H9 (cell line): ENCODE measurements at places on chromosomes 7 and 10. TPM values are rescaled to one million over a fixed set of nuclear protein-coding genes. Genes with fewer than 3 reads are reported as not detected.

- H3K27me3 ChIP-seq, result no peaks in the 10 kb centered on the region
- H3K27ac ChIP-seq, result no peak overlapping the region
- no peak for DNase-seq
- H3K36me3 ChIP-seq, result no peaks in the 10 kb centered on the region
These were observed 108.5 kb downstream of the FAM107B start for GRCh38 chr10:14665865-14666857.

GRCh38 chr7:27156508-27156898, at the start of gene HOXA7:
Gene HOXA7, minus strand, starts transcription at chr7:27156675. Its CDS starts 130 bp downstream, at chr7:27156545.
- DNase-seq, result peak; percentile 80
- H3K4me1 ChIP-seq, result no peaks in the 10 kb centered on the region
- H3K4me3 ChIP-seq, result peak within 1 kb of the TSS; percentile 78
- H3K27ac ChIP-seq, result no peak within 1 kb of the TSS
- no peaks in the 10 kb centered on the region for H3K36me3 ChIP-seq

DNA sequence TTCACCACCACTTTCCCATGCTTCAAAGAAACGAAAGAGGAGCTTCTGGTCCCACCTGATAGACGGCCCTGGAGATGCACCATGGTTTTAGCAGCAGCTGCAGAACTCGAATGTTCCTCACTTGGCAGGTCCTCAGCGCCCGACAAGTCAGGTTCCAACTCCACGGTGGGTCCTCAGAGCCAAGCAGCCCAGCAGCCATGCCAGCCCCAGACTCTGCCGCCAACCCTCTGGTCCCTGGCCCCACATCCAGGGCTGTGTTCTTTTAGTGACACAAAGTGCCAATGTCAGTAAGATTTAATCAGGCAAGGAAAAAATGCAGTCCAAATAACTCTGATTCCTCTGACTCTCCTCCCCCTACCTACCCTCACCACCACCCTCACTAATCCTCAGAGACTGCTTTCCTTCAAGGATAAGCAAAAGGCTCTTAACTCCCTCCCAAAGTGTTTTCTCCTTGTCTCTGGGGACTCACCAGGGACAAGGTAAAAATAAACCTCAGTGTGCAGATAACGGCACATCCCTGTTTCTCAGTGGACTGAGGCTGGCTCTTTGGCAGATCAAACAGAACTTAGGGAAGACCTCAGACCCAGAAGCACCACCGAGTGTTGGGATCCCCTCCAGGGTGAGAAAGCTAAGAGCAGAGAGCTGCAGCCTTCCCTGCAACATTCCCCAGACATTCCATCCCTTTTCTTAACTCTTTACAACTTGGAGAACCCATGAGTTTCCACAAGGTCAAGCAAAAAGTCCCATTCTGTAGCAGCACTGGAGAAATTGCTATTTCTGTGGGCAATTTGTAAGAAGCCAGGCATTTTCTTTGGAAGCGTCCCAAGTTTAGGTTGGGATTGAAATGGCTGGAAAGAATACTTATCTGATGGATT, 358.9 kb downstream of the FRMD4A start:
- no peak overlapping the region for H3K27ac ChIP-seq
- DNase-seq, result no peak
- H3K4me1 ChIP-seq, result peaks cover 7% of the 10 kb centered on the region; the same call in 1 of the 2 replicates
- H3K4me3 ChIP-seq, result no peak overlapping the region
- no peaks in the 10 kb centered on the region for H3K27me3 ChIP-seq

GRCh38 chr7:108836256-108836655, 266.6 kb downstream of the DNAJB9 start:
- peaks cover 7% of the 10 kb centered on the region for H3K36me3 ChIP-seq
- H3K27me3 ChIP-seq, result no peaks in the 10 kb centered on the region
- H3K4me3 ChIP-seq, result no peak overlapping the region
- DNase-seq, result no peak
- H3K27ac ChIP-seq, result no peak overlapping the region

DNA sequence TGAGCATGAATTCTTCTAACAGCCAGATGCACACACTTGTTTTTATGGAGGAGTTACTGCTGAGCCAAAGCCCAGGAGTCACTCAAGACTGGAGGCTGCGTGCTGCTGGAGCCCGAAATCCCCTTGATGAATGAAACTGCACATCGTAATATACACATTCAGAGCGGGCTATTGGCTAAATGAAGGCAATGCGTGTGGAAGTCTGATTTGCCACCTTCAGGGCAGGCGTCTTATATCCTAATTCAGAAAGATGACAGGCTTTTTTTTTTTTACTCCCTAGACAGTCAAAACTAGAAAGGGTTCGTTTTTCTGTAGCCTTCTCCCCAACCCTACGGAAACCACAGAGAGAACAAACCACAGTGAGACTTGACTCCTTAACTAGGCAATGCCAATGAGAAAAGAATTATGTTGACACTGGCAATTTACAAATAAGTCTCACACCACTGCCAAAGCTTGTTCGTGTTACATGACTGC, 227.2 kb upstream of the KLF14 start:
- H3K36me3 ChIP-seq, result peaks cover 16% of the 10 kb centered on the region; the same call in 2 of the 3 replicates
- no peaks in the 10 kb centered on the region for H3K27me3 ChIP-seq
- no peak overlapping the region for H3K4me3 ChIP-seq
- no peak for DNase-seq
- no peak overlapping the region for H3K27ac ChIP-seq

DNA sequence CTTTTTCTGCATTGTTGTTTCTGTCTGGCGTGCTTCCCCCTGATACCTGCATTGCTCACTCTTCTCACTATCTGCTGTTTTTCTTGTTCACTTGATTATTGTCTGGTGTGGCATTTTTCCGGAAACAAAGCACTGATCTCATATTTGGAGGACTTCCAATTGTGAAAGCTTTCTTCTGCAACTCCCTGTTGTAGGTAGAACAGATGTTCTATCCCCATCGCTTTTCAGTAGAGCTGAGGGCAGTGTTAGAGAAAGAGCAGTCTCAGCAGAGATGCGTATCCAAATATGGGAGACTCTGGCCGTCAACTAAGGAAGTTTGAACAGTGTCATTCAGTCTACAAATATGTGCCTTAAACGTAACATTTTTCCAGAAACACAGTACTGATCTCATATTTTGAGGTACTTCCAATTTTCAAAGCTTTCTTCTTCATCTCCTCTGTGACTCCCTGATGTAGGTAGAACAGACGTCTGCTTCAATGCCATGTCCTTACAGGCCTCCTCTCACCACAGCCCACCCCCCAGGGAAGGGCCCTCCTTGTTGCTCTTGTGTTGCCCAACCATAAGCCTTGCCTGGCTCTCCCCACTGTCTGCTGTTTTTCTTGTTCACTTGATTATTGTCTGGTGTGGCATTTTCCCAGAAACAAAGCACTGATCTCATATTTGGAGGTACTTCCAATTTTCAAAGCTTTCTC, 27.1 kb upstream of the GJD4 start:
- H3K27me3 ChIP-seq, result no peaks in the 10 kb centered on the region
- DNase-seq, result no peak
- no peaks in the 10 kb centered on the region for H3K4me1 ChIP-seq
- H3K27ac ChIP-seq, result no peak overlapping the region

- H3K4me1 ChIP-seq, result peaks cover 10% of the 10 kb centered on the region; the same call in 1 of the 2 replicates
- no peaks in the 10 kb centered on the region for H3K27me3 ChIP-seq
- H3K27ac ChIP-seq, result no peak overlapping the region
These were observed 1.4 kb downstream of the HECW1 start for GRCh38 chr7:43113622-43114457.

DNA sequence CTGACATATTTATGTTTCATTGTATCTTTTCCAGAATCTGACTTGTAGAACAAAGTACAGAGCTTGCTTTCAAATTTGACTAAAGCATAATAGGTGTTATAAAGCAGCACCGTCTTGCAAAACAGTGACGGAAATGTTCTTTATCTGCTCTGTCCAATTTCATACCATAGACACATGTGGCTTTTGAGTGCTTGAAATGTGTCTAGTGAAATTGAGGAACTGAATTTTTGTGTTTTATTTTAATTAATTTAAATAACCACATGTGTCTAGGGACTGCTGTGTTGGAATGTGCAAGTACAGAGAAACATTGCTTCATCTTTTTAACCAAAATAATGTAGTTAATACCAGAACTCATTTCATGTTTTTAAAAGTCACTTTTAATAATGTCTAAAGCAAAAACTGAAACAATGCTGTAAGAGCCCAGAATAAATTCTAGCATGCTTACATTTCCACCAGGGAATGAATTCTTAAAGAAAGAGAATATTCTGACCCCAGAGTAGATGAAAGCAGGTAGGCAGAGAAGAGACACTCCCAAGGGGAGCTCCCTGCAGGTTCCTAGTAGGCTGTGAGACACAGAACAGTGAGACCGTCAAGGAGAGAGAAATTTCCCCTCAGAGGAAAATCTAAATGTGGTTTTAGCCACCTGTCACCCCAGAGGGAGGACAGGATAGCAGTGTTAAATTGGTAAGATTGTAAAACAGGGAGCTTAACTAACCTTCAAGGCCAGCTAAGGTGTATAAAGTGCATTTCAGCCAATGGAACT, 175.3 kb upstream of the KMT2E start:
- no peaks in the 10 kb centered on the region for H3K36me3 ChIP-seq
- no peaks in the 10 kb centered on the region for H3K27me3 ChIP-seq
- no peak overlapping the region for H3K27ac ChIP-seq
- H3K4me3 ChIP-seq, result no peak overlapping the region

- H3K36me3 ChIP-seq, result no peaks in the 10 kb centered on the region
- no peak overlapping the region for H3K4me3 ChIP-seq
- no peaks in the 10 kb centered on the region for H3K27me3 ChIP-seq
- H3K27ac ChIP-seq, result no peak overlapping the region
These were observed 39.4 kb upstream of the TNRC18 start for GRCh38 chr7:5463031-5463430.

GRCh38 chr7:27173956-27174873, at the start of gene HOXA10:
Gene HOXA10, minus strand, starts transcription at chr7:27174320. Its CDS starts 14 bp downstream, at chr7:27174306.
- no peaks in the 10 kb centered on the region for H3K4me1 ChIP-seq
- no peaks in the 10 kb centered on the region for H3K36me3 ChIP-seq
- H3K27ac ChIP-seq, result no peak within 1 kb of the TSS
- H3K27me3 ChIP-seq, result peaks cover 97% of the 10 kb centered on the region
- no peak within 1 kb of the TSS for H3K4me3 ChIP-seq

GRCh38 chr7:106620034-106620433, 40.9 kb downstream of the CCDC71L start:
- H3K27me3 ChIP-seq, result no peaks in the 10 kb centered on the region
- H3K4me1 ChIP-seq, result no peaks in the 10 kb centered on the region
- no peak for DNase-seq
- H3K27ac ChIP-seq, result no peak overlapping the region
- H3K36me3 ChIP-seq, result peaks cover 1% of the 10 kb centered on the region; the same call in 1 of the 3 replicates

DNA sequence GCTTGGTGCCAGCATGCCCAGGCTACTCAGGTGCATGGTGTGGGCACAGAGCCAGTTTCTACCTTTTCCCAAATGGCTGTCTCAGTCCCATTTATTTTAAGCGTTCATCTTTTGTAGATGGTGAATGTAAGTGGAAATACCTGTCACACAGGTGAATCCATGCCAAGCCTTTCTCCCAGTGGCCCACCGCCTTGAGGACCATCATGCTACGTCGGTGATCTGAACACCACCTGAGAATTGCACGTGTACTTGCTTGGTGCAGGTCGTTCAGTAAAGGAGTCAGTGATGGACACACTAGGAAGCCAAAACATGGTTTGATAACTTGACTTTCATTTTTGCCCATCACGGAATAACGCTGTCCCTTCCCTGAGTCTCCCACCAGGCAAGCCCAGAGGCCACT, 666.7 kb upstream of the FOXK1 start:
- no peak for DNase-seq
- H3K4me3 ChIP-seq, result no peak overlapping the region
- H3K27ac ChIP-seq, result no peak overlapping the region
- no peaks in the 10 kb centered on the region for H3K27me3 ChIP-seq

Gene UPK3BL2
- 2.7 and 4.6 TPM in 2 replicates for total RNA-seq

Gene GPR26
- total RNA-seq, result 0.07 and 0.09 TPM in 2 replicates

Gene MMP21
- total RNA-seq, result not detected in 2 replicates

Gene CYP3A4
- not detected in 2 replicates for total RNA-seq

Gene FOXI2
- total RNA-seq, result 0.29 and 0.42 TPM in 2 replicates

Gene UNCX
- total RNA-seq, result not detected in 2 replicates

Gene PLAC9
- 4.3 and 7.8 TPM in 2 replicates for total RNA-seq

Gene ABCC2
- 0.46 and 0.68 TPM in 2 replicates for total RNA-seq

Gene CFAP46
- 2.9 and 3.1 TPM in 2 replicates for total RNA-seq

Gene NUPR2
- not detected in 2 replicates for total RNA-seq
